ENCODE measurements at places on chromosomes 13 and 19.

DNA sequence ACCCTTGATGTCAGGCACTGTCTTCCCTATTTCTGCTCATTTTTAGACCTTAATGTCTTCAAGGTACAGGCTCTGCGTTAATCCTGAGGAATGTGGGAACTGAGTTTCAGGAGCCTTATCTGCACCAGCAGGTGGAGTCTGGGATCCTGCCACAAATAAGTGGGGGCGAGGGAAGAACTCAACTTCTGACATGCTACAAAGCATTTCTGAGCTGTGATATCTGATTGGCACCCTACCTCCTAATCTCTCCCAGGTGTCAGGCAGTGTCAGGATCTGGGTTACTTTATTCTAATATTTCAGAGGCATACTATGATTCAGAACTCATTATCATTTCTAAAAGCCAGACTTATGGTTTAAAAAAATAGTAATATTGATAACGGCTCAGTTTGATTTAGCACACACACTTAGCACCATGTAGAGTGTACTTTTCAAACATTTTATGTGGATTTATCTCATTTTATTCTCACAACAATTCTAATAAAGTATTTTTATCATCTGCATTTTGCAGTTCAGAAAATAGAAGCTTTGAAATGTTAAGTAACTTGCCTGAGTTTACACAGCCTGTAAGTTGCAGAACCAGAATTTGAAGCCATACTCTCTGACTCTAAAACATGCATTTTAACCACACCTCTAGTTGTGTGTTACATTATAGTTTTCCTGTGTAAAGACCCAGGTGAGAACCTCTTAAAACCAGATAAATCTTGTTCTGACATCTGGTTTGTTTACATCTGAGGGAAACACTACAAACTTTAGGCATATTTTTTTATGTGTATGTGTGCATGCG, 358.6 kb downstream of the TDRD3 start:
- no peak for DNase-seq

DNA sequence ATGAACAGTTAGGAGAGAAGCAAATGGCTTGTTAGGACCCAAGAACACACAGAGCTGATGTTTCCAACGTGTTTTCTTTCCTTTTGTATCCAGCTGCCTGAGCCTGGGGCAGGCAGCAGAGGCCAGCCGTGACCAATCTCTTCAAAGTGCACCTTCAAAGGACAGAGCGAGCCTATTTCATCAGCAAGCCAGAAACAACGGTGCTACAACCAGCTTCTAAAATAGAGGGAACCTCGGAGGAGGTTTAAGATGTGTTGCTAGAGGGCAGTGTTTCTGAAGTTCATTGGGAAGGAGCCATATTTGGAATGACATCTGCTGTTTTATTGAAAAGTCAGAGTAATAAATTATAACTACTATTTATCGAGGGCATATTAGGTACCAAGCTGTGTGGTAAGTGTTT, 56.2 kb upstream of the RFC3 start:
- DNase-seq: no peak

GRCh38 chr19:47615714-47616113, 6.8 kb downstream of the BICRA start:
- DNase-seq: no peak

GRCh38 chr19:1266129-1266915, 2.8 kb upstream of the CIRBP start:
- no peak for DNase-seq

GRCh38 chr13:73757481-73758233, 376.5 kb downstream of the KLF12 start:
- no peak for DNase-seq

- DNase-seq: peak; percentile 22
Measured at GRCh38 chr13:44710576-44710975, 134.4 kb upstream of the TSC22D1 start.

DNA sequence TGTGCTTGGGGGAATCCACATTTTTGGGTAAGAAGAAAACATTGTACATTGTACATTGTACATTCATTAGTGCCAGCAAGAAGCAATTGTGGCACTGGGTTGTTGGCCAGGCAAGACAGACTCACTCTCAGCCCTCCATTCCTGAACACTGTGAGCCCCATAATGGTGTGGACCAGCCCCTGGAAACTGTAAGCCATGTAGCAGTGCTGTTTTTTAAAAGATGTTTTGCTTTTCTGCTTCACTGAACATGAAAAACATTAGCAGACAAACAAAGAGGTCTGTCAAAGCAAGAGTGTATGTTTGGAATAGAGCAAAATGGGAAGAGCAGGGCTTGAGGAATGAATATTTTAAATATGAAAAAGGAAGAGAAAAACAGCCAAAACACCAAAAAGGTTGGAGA, 39.1 kb upstream of the IL17D start:
- no peak for DNase-seq

- no peak for DNase-seq
Measured at GRCh38 chr19:56769650-56770049, 70.9 kb downstream of the PEG3 start.

DNA sequence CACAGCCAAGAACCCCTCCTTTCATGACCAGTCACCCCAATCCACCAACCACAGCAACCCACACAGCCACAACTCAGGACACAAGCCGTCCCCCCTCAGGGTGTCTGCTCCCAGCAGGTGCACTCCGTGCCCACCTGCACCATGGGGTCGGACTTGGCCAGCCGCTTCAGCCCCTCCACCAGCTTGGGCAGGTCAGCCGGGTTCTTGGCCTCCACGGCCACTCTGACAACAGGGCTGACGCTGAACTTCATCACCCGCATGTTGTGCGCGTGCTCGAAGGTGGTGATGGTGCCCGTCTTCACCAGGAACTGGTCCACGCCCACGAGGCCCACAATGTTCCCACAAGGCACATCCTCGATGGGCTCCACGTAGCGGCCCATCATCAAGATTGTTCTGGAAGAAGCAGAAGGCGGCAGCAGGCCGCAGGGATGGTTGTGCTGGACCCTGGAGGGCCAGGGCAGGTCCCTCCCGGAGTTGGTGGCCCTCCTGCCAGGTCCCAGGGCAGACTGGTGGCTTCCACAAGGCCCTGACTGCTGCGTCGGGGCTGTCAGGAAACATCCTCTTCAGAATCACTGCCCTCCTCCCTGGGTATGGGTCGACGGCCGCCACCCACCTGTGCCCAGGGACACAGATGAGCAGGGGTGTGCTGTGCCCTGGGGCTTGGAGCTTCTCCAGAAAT, 5.5 kb downstream of the EEF2 start:
- no peak for DNase-seq

GRCh38 chr13:19592657-19593180, 31.4 kb upstream of the TPTE2 start:
- no peak for DNase-seq

- DNase-seq: no peak
Measured at GRCh38 chr13:98022210-98022609, 68.7 kb downstream of the IPO5 start.

DNA sequence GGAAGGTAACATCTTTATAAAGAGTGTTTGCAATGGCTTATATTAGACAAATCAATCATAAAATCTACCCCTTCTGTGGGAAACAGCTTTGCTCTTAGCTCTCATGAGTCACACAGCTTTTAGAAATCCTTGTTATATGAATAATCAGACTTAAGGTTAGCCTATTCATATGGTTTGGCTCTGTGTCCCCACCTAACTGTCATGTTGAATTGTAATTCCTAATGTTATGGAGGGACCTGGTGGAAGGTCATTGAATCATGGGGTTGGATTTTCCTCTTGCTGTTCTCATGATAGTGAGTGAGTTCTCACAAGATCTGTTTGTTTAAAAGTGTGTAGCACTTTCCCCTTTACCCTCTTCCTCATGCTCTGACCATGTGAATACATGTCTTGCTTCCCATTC, 704.2 kb upstream of the KLHL1 start:
- no peak for DNase-seq
